ENCODE measurements at places on chromosomes 2 and 18.

DNA sequence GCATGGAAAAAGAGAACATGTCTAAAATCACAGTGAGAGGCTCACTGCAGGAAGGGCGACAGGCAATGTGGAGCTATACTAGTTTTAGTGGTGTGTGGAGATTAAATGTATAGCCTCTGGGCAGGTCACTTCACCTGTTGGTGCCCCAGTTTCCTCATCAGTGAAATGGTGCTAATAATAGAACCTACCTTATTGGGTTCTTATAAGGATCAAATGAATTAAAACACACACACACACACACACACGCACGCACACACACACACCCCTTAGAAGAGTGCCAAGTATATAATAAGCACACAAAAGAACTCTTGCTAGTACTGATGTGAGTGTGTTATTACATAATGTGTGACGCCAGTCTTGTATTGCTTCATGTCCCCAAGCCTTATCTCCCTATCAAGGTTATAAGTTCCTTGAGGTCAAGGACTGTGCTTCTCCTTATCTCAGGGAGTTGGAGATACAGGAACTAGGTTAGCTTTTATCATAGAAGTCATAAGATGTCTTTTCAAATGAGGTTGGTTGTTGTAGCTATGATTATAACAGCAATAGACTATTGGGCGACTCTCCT, 98.0 kb upstream of the CXCR4 start:
- DNase-seq = no peak

DNA sequence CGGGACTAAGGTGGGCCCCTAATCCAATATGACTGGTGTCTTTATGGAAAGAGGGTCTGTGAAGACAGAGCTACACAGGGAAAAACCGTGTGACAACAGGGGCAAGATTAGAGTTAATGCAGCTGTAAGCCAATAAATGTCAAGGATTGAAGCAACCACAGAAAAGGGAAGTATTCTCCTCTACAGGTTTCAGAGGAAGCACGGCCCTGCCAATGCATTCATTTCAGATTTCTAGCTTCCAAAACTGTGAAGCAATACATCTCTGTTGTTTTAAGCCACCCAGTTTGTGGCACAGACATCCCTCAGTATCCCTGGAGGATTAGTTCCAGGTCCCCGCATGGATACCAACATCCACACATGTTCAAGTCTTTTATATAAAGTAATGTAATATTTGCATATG, 48.8 kb downstream of the SPP2 start:
- no peak for DNase-seq

GRCh38 chr2:233100192-233100998, 40.3 kb downstream of the INPP5D start:
- no peak for DNase-seq

DNA sequence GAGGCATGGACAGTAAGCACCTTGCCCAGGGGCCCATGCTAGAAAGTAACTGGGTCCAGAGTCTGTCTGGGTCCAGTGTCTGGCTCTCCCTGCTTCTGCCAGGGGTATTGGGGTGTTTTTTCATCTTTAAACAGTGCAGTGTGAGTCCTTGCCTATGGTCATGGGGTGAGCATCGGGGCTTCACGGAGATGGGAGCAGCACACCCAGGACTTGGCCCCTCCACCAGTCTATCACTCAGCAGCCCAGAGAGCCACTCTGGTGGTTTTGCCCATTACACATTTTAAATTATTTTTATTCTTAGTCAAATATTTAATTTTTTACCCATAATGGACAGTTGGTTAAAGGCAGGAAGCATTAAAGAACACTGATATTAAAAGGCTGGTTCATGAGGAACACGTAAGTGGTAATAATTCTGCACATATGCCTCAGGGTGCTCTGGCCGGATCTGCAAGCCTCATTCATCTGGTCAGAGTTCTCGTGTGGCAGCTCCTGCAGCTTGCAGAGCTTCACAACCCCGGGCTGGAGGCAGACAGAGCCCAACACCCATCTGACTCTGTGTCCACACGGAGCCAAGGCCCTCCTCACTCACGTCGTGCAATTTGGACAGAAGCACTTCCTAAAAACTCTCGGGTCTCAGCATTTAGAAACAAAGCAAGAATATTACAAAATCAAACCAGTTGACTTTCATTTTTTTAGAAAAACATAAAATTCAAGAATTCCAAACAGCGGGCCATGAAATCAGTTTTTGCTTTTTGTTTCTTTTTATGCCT, 204.1 kb downstream of the CTIF start:
- no peak for DNase-seq

DNA sequence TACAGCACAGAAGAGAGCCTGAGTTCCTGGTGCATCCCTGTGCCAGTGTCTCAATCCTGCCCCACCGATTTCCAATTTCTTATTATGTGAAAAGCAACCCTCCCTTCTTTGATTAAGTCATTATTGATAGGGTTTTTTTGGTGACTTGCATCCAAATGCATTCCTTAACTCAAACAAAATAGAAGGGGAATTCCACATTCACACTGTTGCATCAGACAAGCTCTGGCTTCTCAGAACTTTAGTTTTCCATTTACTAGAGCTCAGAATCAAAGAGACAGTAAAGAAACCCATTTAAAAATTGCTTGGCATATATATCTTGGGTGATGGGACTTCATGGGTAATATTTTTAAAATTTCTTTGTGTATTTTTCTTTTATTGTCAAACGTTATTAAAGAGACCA, 13.8 kb upstream of the TMEM200C start:
- peak; percentile 37 for DNase-seq

DNA sequence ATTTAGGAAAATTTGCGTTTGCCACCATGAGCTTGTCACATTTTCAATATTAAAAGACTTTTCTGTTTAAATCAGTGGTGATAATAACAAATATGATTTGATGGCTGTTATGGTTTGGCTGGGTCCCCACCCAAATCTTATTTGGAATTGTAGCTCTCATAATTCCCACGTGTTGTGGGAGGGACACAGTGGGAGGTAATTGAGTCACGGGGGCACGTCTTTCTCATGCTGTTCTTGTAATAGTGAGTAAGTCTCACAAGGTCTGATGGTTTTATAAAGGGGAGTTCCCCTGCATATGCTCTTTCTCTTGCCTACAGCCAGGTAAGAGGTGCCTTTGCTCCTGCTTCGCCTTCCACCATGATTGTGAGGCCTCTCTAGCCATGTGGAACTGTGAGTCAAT, 83.4 kb upstream of the RGPD4 start:
- DNase-seq = no peak

DNA sequence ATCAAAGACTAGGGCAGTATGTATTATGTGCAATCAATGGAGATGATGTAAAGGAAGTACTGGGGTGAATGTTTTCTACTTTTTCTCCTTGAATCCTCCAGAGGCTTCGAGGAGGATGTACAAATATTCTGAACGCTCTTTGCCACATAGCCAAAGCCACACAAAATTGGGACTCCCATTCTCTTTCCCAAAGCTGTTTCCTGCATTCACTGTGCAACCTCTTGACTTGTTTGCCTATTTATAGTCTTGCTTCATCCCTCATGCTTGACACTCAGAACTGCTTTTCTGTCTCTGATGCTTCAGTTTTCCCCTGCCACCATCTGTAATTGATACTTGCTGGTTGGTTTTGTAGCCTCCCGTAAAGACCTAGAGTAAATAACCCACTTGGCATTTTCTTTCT, 208.2 kb upstream of the RBMS1 start:
- no peak for DNase-seq

DNA sequence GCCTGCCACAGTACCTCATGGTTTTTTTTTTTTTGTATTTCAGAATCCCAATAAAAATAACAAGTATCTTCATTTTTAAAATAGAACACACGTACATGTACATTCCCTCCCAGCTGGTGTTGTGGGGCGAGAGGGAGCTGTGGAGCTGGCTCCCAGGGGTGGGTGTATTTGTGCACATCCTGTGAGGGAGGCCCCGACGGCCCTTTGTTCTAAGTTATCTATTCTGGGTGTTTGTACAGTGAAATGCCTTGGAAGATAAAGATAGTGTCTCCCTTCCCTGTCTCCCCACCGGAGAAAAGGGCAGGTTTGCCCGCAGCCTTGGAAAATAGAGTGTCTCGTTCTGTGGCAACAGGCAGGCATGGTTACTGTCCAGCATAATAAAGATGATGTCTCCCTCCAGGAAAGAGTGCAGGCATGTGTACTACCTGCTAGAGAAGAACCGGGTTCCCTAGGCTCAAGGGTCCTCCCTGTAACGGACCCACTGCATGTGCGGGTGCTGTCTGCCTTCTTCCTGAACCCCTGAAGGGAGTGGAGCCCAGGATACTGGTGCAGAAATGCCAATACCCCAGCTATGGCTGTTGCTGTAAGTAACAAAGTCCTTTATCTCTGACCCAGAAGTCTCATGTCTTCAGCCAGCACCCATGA, 12.1 kb upstream of the ALLC start:
- no peak for DNase-seq

GRCh38 chr18:26397019-26397418, 151.3 kb downstream of the KCTD1 start:
- DNase-seq = no peak

GRCh38 chr2:1736045-1736444, 8.3 kb downstream of the PXDN start:
- DNase-seq = no peak

- no peak for DNase-seq
Observed at GRCh38 chr18:957829-958228, 53.2 kb downstream of the ADCYAP1 start.

- no peak for DNase-seq
Observed at GRCh38 chr2:105604938-105605337, 139.8 kb upstream of the NCK2 start.

DNA sequence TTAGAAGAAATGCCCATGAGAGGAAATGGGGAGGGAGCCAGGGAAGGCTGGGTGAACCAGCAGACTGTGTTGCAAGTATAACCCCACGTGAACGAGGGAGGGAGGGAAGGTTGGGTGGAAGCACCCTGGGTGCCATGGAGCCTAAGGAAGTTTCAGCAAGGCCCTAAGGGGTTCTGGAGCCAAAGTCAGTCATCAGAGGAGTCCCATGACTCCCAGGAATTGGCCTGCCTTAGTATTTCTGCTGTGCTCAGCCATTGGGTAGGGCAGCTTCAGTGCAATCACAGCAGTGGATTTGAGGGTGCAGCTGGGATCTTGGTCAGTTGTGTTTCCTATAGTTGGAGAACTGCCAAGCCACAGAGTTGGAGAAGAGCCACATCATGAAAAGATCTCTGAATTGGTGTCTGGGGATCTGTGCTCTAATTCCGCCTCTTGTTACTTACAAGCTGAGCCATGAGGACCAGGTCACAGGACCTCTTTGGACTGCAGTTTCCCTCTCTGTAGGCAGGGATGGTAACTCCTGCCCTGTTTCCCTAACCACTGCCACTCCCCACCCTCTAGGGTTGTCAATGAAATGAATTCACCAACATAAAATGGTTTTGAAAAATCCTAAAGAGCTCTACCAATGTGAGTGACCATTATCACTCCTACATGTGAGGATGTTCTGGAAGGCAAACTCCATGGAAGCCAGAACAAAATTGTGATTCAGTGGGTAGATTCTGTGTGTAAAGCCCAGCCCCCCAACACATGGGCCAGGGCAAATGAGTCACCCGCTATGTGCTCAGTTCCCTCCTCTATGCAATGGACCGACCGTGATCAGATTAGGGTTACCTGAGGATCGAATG, 108.9 kb downstream of the CLIP4 start:
- no peak for DNase-seq

DNA sequence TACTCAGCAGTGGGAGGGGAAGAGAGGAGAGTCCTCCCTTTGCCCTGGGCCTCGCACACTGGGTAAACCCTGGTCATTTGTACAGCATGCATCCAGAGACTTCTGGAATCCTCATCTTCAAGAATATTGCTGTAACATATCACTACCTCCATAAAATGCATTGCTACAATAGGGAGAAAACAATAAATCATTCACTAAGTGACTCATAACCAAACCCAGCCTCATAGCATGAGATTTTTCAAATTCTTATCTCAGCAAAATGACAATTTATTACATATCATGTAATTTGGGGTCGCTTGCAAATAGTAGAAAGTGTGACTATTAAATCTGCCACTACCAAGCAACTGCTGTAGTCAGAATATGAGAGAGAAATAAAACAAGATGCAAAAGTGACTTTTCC, 189.4 kb downstream of the ALK start:
- no peak for DNase-seq

GRCh38 chr2:37342591-37343220, 1.7 kb upstream of the QPCT start:
- no peak for DNase-seq

DNA sequence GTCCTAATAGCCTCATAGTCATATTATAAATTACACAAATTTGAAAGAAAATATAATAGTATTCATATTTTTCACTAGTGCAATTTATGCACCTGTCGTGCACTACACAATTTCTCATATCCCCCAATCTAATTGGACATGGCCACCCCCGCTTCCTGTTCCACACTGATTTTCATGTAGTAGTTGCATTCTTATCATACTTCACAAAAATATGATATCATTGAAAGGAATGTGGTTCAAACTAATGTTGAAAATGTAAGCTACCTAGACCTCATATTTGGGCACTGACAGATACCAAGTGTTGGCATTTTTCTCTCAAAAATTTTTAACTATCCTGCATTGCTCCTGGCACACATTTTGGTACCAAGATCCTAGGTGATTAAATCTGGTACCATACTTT, 985.5 kb upstream of the POU3F3 start:
- DNase-seq = no peak

- DNase-seq = no peak
Observed at GRCh38 chr2:11446733-11447248, 19.2 kb downstream of the E2F6 start.

- no peak for DNase-seq
Observed at GRCh38 chr2:60581433-60582282, 28.2 kb upstream of the BCL11A start.

DNA sequence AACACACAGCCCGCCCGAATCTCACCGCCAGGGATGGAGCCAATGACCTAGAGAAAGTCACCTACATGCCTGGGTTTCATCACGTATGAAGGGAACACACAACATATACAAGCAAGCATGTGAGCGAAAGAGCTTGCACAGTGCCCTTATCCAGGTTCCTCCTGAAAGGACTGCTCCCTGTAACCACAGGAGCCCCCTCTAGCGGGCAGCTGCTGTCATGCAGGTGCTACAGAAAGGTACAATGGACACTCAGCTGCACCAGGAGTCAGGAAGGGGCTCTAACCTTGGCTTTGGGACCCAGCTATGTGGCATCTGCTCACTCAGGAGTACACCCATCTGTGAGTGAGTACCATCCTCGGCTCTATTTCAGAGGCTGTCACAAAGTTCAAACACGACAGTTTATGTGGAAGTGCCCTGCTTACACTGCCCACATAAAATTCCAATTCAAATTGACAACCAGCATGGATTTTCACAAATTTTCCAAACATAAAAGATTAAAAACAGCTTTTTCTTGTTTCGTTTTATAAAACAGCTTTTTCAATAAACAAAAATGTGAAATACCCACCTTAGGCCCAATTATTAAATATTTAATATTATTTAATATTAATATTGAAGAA, 3.5 kb downstream of the NDUFA10 start:
- DNase-seq = no peak

- DNase-seq = no peak
Observed at GRCh38 chr2:230847883-230848388, 16.8 kb upstream of the ITM2C start.

GRCh38 chr2:179302149-179302548, 37.5 kb upstream of the SESTD1 start:
- DNase-seq = no peak

GRCh38 chr2:159290289-159290907, 3.9 kb upstream of the WDSUB1 start:
- peak; percentile 38 for DNase-seq

All from epithelial cell of proximal tubule (primary cell).